ENCODE measurements at places on chromosomes 7 and 10. TPM values are rescaled to one million over a fixed set of nuclear protein-coding genes. Genes with fewer than 3 reads are reported as not detected.

IL2RA gene
- total RNA-seq = 1,254 TPM

- no peaks in the 10 kb centered on the region for H3K36me3 ChIP-seq
- peaks cover 9% of the 10 kb centered on the region for H3K27me3 ChIP-seq
- no peak for DNase-seq
- no peaks in the 10 kb centered on the region for H3K4me1 ChIP-seq
- no peak overlapping the region for H3K27ac ChIP-seq
- H3K4me3 ChIP-seq = no peak overlapping the region
Observed at GRCh38 chr10:97575127-97575668, 2.6 kb downstream of the ANKRD2 start.

GRCh38 chr7:11235491-11235890 lies 261.8 kb downstream of the PHF14 start:
- peaks cover 5% of the 10 kb centered on the region for H3K27me3 ChIP-seq
- H3K4me1 ChIP-seq = no peaks in the 10 kb centered on the region
- H3K4me3 ChIP-seq = no peak overlapping the region

DNA sequence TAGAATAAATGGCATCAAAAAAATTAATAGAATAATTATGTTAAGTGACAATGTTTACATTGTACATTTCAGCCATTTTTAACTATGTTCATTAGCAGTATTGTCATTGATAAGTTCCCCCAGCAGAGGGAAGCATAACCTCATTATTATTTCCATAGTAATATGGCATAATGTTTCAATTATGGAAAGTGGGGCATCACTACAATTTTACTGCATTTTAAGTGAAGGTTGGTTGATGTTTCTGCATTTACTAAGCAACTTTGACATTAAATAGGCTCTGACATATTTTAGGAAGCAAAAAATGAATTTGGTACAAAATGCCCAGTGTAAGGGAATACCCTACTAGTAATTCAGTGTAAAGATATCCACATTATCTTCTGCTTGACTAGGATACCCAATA lies 218.3 kb downstream of the SEMA3A start:
- peaks cover 2% of the 10 kb centered on the region for H3K27me3 ChIP-seq
- no peak overlapping the region for H3K27ac ChIP-seq
- no peaks in the 10 kb centered on the region for H3K4me1 ChIP-seq
- no peak overlapping the region for H3K4me3 ChIP-seq

DNA sequence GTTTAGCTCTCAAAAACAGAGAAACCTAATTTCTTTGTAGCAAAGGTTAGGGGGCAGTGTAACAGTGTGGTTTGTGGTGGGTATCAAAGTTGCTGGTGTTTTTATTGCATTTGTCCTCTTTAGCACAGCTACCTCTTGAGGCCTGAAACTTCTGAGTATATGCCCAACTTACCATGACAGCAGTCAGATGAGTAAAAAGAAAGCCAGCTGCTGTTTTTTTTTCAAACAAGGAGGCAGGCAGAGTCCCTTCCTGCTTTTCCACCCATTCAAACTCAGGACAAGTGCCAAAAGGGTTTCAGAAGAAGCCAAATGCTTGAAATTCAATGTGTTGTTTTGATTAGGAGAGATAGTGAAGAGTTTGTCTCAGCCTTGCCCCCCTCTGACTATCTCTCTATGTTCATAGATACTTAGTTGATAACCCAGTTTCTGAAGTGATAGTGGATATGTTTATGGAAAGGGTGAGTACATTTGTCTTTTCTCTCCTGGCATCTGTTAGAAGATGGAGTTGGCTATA lies 23.1 kb downstream of the GBF1 start:
- peak overlapping the region; percentile 71 for H3K27ac ChIP-seq
- H3K27me3 ChIP-seq = no peaks in the 10 kb centered on the region
- peaks cover 32% of the 10 kb centered on the region for H3K4me1 ChIP-seq
- no peak for DNase-seq
- peaks cover 11% of the 10 kb centered on the region for H3K36me3 ChIP-seq

DNA sequence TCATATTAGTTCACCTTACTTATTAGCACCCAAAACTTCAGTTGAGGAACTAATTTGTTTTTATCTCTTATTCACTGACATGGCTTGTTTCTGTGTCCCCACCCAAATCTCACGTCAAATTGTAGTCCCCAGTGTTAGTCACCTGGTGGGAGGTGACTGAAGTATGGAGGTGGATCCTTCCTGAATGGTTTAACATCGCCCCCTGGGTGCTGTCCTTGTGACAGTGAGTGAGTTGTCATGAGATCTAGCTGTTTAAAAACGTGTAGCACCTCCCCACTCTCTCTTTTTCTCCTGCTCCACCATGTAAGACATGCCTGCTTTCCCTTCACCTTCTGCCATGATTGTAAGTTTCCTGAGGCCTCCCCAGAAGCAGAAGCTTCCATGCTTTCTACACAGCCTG lies 75.0 kb upstream of the HECTD2 start:
- H3K27me3 ChIP-seq = peaks cover 5% of the 10 kb centered on the region
- H3K4me3 ChIP-seq = no peak overlapping the region
- no peaks in the 10 kb centered on the region for H3K36me3 ChIP-seq
- H3K27ac ChIP-seq = no peak overlapping the region
- no peak for DNase-seq

DNA sequence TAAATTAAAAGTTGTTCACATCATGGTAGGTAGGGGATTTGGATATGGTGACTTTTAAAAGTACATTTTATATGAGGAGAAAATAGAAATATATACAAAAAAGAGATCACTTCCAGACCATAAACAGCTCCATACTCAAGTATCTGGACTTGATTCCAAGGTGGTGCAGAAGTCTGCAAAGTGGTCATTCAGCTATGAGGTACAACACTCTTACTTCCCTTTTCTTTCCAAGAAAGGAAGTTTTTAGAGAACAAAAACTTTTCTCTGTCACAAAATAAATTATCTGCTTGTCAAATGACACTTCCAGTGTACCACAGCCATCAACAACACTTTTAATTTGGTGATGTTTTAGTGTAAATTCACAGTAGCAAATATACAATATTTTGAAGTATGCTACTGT lies 1013.5 kb downstream of the GATA3 start:
- H3K4me3 ChIP-seq = no peak overlapping the region
- H3K4me1 ChIP-seq = no peaks in the 10 kb centered on the region

- no peaks in the 10 kb centered on the region for H3K4me1 ChIP-seq
- H3K27ac ChIP-seq = no peak overlapping the region
- no peaks in the 10 kb centered on the region for H3K27me3 ChIP-seq
- no peak overlapping the region for H3K4me3 ChIP-seq
Observed at GRCh38 chr10:82938331-82938730, 1063.3 kb downstream of the NRG3 start.

NKX6-2 gene
- not detected for total RNA-seq

DNA sequence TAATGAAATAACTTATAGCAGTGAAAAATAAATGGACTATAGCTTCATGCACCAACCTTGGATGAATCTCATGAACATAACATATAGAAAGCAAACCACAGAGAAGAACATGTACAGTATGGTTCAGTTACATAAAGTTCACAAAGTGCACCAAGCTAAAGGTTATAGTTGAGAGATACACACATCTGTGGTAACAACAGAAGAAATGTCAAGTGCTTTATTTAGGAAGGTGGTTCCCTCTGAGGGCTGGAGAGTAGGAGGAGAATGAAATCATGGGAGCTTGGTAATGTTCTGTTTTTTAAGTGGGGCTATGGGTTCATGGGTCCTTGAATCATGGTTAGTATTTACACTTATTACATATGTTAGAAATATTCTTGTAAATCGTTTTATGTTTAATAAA lies 323.3 kb downstream of the PHTF2 start:
- no peaks in the 10 kb centered on the region for H3K4me1 ChIP-seq
- H3K4me3 ChIP-seq = no peak overlapping the region
- no peaks in the 10 kb centered on the region for H3K27me3 ChIP-seq
- no peak overlapping the region for H3K27ac ChIP-seq
- no peaks in the 10 kb centered on the region for H3K36me3 ChIP-seq

DNA sequence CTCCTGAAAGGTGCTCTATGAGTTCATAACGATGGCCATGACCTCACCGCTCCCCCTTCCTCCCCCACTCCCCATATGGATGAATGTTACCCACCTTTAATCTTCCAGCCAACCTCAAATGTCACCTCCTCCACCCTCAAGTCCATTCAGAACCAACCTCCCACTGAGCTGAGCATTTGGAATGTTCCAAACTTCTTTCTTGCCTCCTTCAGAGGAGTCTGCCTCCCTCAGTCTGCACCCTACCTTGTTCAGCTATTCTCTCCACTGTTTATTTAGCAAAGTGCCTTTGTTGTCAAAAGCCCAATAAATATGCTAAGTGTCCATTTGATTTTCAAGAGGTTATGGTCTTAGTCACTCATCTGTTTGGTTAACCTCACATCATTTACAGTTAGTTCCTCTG lies 22.9 kb upstream of the MTPAP start:
- no peak overlapping the region for H3K4me3 ChIP-seq
- H3K36me3 ChIP-seq = no peaks in the 10 kb centered on the region
- H3K27ac ChIP-seq = no peak overlapping the region
- DNase-seq = no peak
- H3K27me3 ChIP-seq = peaks cover 4% of the 10 kb centered on the region
- peaks cover 33% of the 10 kb centered on the region for H3K4me1 ChIP-seq

DNA sequence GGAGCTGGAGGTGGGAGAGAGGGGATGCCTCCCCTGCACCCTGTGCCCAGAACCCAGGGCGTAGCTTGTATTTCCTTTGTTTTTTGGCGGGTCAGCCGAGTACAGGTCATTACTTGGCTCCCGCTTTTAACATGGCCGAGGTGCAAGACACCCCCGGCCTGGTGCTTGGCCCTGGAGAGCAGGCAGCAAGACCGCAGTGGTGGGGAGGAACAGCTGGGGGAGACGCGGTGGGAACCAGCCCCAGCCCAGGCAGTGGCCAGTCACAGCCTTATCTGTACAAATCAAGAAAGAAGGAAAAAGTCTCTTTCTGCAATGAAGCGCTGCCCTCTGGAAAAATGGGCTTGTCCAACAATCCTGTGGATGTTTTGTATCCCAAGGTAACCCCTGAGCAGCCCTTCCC lies 99.1 kb downstream of the TAX1BP1 start:
- no peak for DNase-seq
- H3K4me1 ChIP-seq = no peaks in the 10 kb centered on the region
- H3K4me3 ChIP-seq = no peak overlapping the region
- H3K27me3 ChIP-seq = no peaks in the 10 kb centered on the region
- peaks cover 3% of the 10 kb centered on the region for H3K36me3 ChIP-seq

DNA sequence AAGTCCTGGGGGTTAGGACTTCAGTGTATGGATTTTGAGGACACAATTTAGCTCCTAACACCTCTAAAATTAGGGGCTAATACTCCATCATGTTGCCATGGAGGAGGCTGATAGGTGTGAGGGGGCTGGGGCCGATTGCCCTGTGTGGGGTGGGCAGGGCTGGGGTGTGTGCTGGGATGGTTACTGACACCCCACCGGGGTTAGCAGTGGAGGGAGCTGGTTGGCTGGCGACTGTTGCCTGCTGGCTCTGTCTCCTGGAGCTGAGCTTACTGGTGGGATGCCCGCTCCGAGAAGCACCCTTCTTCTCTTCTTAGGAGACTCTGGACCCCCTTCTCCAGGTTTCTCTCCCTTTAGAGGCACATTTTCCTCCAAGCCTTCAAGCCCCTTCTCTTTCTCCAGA lies 22.2 kb upstream of the SH2D4B start:
- H3K4me1 ChIP-seq = peaks cover 57% of the 10 kb centered on the region
- H3K4me3 ChIP-seq = no peak overlapping the region
- H3K27ac ChIP-seq = no peak overlapping the region
- H3K27me3 ChIP-seq = no peaks in the 10 kb centered on the region

DNA sequence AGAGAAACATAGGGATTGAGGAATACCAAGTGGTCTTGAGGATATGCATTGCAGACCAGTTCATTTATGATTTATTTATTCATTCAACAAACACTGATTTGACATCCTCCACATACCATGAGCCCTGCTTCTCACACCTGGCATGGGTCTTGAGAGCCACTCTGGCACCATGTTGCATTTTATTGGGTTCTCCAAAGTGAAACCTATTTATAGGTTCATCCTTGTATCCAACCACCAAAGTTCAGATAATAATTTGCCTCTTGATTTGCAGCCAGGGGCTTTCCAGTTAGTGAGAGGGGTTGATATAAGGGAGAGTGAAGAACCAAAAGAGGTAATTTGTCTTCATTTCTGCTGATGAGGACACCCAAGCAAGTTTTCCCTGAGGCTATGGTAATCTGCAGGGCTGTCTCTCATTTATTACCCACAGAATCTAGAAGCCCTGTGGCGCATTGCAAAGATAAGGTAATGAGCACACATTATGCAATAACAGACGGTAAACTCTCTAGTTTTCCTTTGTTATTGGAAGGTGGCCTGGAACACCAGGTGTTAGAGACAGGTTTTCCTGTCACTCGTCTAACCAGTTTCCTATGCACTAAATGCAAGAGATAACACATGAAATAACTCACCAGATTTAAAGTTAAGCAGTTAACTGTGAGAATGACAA lies 28.8 kb upstream of the ICA1 start:
- peaks cover under 1% of the 10 kb centered on the region for H3K4me1 ChIP-seq
- no peaks in the 10 kb centered on the region for H3K36me3 ChIP-seq
- H3K4me3 ChIP-seq = no peak overlapping the region
- peaks cover 22% of the 10 kb centered on the region for H3K27me3 ChIP-seq

- H3K4me3 ChIP-seq = no peak overlapping the region
- no peak for DNase-seq
- peaks cover 12% of the 10 kb centered on the region for H3K36me3 ChIP-seq
- no peaks in the 10 kb centered on the region for H3K27me3 ChIP-seq
Observed at GRCh38 chr7:105713488-105714465, 132.5 kb upstream of the EFCAB10 start.

- peaks cover 19% of the 10 kb centered on the region for H3K36me3 ChIP-seq
- no peaks in the 10 kb centered on the region for H3K27me3 ChIP-seq
- H3K4me1 ChIP-seq = peaks cover 73% of the 10 kb centered on the region
- peak overlapping the region; percentile 96 for H3K27ac ChIP-seq
- H3K4me3 ChIP-seq = peak overlapping the region; percentile 87
Observed at GRCh38 chr10:79244068-79244442, 103.2 kb upstream of the PPIF start.

GRCh38 chr10:122446668-122447423 lies 7.6 kb upstream of the ARMS2 start:
- no peak overlapping the region for H3K4me3 ChIP-seq
- H3K27me3 ChIP-seq = peaks cover 9% of the 10 kb centered on the region
- H3K36me3 ChIP-seq = no peaks in the 10 kb centered on the region
- DNase-seq = no peak

GRCh38 chr7:32905175-32905662 lies 13.7 kb upstream of the KBTBD2 start:
- peak overlapping the region; percentile 97 for H3K27ac ChIP-seq
- peaks cover 3% of the 10 kb centered on the region for H3K36me3 ChIP-seq
- DNase-seq = peak; percentile 83
- peak overlapping the region; percentile 80 for H3K4me3 ChIP-seq

TMEM130 gene
- total RNA-seq = 0.42 TPM

GRCh38 chr10:103042129-103042528 lies 124.0 kb downstream of the CNNM2 start:
- no peak overlapping the region for H3K27ac ChIP-seq
- DNase-seq = no peak
- H3K36me3 ChIP-seq = no peaks in the 10 kb centered on the region
- no peaks in the 10 kb centered on the region for H3K4me1 ChIP-seq

DNA sequence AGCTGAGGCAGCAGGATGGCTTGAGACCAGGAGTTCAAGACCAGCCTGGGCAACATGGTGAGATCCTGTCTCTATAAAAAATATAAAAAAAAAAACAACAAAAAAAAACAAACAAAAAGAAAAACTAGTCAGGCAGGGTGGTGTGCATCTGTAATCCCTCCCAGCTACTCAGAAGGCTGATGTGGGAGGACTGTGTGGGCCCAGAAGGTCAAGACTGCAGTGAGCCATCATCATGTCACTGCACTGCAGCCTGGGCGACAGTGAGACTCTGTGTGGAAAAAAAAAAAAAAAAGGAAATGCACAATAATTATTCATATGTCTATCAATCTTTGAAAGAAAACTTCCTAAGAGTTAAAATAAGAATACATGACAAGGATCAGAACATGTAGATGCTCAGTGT lies 178.3 kb downstream of the SEM1 start:
- DNase-seq = no peak
- H3K4me1 ChIP-seq = no peaks in the 10 kb centered on the region
- no peak overlapping the region for H3K27ac ChIP-seq
- H3K36me3 ChIP-seq = no peaks in the 10 kb centered on the region
- no peak overlapping the region for H3K4me3 ChIP-seq
- H3K27me3 ChIP-seq = peaks cover 10% of the 10 kb centered on the region

Data from activated T-helper 1 cell treated with anti-CD3 and anti-CD28 coated beads, Interleukin-12 subunit alpha, Interleukin-12 subunit beta, Interleukin-2, Interleukin-4 antibody, amounts not matched to agents 30 ng/mL and 10 ng/mL and 1 ng/mL, durations not matched to agents 14 hours and 24 hours and 36 hours (primary cell).